Heart right ventricle (tissue), 16 donors: ENCODE measurements at places on chromosomes 16 and 17. TPM values are rescaled to one million over a fixed set of nuclear protein-coding genes. Genes with fewer than 3 reads are reported as not detected.
A peak's percentile ranks its signal among the peaks of the same experiment; 100 is the strongest.

DNA sequence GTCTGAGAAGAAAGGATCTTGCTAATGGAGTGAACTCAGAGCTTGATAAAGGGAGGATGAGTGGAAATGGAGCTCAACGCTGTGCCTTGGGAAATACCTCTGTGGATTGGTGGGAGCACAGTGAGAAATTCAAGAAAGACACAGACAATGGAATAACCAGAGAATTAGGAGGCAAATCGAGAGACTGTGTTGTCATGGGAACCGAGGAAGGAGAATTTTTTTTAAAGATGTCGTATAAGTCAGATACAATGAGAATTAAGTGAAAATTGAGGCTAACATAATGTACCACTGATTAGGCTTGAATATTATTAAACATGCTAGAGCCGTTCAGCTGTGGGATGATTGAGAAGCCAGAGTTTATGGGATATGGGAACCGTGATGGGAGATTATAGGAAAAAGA is 134.2 kb downstream of the PRKCA start:
- DNase-seq: no peak

DNA sequence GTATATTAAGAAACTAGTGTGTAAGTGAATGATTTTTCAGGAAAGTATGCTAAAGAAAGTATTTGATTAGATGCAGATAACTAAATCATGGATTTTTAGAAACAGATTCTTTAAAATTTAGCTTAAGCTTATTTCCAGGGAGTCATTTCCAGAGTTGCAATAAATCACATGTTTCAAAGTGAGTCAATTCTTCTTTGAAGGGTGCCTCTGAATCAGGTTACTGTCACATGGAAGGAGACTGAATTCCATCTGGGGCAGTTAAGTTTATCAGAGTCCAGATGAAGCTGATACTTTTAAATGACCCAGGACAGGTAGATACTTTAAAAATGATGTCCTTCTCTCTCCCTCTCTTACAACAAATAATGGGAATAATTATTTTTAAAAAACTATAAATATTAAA is 5.0 kb downstream of the MFSD11 start:
- DNase-seq: no peak

- no peak for DNase-seq
Observed at GRCh38 chr17:39054111-39054645, 87.0 kb upstream of the FBXO47 start.

DNA sequence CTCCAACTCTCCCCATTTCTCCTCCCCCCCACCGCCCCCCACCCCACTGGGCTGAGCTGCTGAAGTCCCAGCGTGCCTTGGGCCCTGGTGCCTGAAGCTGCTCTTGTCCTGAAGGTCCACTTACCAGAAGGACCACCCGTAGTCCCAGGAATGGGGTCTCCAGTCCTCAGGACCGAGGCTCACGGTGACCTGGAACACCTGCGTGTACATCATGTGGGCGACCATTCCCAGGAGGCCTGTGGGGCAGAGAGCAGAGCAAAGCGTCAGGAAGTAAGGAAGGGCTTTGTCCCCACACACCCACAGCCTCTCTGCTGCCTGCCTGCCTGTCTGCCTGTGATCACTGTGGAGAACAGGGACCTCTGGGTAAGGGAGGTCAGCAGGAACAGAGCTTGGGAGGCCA is 218.7 kb downstream of the GSG1L start:
- DNase-seq: no peak

DNA sequence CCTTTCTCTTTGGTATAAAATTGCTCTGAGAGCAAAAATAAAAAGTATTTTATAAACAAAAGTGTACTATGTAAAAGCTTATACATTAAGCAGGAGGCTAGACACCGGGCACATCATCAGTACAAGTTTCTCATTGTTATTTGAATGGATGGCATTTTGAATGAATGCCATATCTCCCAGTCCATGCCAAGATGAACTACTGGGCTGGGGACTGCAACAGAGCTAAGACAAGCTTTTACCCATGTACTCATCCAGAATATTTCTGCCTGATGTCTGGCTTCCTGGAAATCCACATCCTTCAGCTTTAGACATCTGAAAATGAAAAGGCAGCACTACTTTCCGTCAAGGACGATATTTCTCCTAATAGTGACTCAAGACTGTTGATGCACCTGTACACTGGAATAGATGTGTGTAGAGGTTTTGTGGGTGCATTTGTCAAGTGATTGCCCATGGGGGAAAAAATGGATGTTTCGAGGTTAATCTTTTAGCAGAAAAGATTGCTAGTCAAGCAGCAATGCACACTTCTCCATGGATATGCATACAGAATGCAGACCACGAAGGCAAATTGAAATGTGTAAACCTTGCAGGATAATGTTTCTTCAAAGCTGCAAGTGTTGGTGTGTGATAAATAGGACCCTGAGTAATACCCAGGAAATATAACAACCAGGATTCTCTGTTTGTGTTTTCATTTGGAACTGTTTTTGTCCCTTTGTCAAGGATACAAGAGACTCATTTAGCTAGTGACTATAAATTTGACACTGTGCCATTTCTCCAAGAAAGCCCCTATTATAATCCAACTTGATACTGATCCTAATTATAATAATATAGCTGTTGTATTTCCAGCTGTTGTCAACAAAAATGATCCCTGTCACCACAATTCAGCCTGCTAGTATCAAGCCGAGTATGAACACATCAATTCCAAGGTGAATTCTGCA is 173.8 kb downstream of the CDH8 start:
- no peak for DNase-seq

DNA sequence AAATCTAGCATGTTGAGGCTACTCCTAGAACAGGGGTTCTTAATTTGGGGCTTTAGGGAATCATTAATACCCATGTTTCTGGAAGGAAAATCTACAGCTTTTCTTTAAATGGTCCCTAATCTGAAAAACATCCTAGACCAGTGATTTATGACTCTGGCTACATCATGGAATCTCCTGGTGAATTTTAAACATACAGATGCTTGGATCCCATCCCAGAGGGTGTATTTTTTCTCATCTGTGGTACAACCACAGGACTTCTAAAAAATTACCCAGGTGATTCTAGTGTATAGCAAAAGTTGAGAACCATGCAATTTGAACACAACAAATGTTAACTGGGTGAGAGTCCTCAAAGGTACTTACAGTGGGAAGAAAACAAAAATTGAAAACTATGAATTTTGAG is 41.5 kb downstream of the KANSL1 start:
- no peak for DNase-seq

GRCh38 chr17:61325382-61326073 is 74.1 kb upstream of the TBX2 start:
- DNase-seq: no peak

- DNase-seq: no peak
Observed at GRCh38 chr16:88526008-88526905, 43.9 kb upstream of the ZC3H18 start.

GRCh38 chr16:75742424-75743047 is 16.2 kb upstream of the CPHXL start:
- no peak for DNase-seq

DNA sequence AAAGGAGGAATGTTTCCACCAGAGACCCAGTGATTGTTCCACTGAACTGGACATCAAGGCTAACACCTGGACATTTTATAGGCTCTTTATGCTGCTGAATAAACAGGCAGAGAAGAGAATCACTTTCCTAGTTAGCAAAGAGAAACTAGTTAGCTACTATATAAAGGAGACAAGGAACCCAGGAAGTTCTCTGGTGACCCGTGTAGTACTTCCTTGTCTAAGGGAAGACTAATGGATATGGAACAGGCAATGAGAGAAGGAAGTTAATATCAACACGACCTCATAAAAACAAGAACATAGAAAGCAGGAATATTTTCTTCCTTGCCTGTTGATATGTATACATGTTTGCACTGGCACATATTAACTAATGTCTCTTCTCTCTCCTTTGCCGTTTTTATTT is 30.8 kb upstream of the RPL38 start:
- DNase-seq: no peak

DNA sequence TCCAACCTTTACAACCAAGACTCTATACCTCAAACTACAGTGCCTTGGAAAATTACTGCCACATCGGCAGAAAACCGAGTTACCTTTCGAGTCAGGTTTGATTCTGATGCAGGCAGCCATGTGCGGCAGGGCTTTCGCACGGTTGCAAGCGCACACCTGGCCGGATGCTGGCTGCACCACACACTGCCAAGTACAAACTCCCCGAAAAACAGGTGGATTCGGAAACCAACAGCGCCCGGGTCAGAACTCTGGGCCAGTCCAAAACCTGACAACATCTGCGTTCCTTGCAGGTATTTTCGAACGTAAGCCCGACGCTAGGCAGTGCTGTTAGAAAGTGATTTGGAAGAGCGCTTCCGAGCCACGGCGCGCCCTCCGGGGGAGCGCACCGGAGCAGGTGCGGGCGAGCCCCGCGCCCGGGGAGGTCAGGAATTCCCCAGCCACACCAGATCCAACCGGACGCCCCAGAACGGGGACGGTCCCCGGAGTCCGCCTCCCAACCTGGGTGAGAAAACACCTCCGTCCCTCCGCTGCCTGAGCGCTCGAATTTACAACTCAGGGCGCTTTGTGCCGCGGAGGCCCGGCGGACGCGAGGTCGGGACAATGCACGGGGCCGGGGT is 1.2 kb downstream of the USP7 start:
- DNase-seq: peak; percentile 18

DNA sequence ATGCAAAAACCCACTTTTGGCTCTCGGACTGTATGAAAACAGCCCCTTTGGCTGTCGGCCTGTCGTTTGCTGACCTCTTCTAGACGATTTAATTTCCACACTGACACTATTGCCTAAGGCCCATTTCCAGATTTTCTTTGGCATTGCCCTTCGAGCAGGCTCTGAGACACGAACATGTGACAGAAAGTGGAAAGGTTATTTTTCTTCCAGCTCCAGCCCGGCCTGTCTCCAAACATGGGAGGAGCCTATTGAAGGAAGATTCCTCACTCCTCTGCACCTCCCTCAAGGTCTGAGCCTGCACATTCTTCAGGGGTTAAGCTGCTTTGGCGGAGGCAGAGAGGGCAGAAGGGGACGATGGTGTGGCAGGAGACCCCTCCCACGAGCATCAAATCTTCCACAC is 85.9 kb upstream of the FOXF1 start:
- no peak for DNase-seq

- no peak for DNase-seq
Observed at GRCh38 chr17:3639981-3640596, 3.5 kb downstream of the CTNS start.

DNA sequence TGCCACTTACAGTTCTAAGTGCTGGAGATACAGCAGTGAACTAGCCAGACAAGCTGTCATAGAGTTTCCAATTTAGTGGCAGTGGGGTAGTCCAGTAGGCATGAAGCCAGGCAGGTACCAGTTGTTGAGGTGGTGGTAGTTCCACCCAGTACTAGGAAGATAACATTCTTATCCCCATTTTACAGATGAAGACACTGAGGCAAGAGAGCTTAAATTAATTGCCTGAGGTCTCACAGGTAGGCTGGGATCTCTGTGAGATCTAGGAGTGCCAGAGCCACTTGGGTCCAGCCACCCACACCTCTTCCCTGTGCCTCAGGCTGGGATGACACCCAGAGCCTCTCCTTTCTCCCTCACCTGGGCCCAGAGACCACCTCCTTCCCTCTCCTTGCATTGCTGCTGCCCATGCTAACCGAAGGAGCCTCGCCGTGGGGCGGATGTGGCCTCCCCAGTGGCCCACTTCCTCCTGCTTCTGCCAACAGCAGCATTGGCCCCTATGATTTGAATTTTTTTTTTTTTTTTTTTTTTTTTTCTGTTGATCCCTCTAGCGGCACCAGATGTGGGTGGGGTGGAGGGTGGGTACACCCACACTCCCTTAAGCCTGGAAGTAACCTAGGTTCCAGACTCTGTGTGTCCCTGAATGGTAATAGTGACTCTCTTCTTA is 114.0 kb downstream of the PRKCB start:
- no peak for DNase-seq

- no peak for DNase-seq
Observed at GRCh38 chr17:16512011-16512410, 20.0 kb upstream of the LRRC75A start.

- no peak for DNase-seq
Observed at GRCh38 chr16:88943131-88943664, 33.8 kb downstream of the CBFA2T3 start.

GRCh38 chr17:75839942-75840798 is 4.0 kb downstream of the UNC13D start:
- DNase-seq: no peak

- DNase-seq: no peak
Observed at GRCh38 chr17:50739098-50739497, 19.7 kb downstream of the LUC7L3 start.

DNA sequence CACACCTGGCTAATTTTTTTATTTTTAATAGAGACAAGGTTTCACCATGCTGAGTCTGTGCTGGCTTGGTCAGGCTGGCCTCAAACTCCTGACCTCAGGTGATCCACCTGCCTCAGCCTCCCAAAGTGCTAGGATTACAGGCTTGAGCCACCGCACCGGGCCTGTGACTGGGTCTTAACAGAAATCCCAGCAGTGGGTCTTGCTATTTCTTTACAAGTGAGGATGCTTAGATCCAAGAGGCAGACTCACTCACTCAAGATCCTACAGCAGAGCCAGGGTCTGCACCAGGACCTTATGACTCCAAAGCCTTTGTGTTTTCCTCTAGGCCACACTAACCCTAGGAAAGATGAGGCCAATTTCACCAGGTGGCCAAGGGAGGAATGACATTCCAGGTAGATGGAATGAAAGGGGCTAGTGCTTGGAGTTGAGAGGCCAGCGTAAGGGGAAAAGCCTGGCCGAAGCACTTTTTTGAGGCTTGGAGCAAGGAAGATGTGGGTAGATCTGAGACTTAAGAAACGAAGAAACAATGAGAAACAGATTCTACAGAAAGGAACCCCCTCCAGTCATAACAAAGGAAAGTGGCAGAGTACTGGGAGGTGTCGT is 5.7 kb upstream of the STAT5A start:
- no peak for DNase-seq

DNA sequence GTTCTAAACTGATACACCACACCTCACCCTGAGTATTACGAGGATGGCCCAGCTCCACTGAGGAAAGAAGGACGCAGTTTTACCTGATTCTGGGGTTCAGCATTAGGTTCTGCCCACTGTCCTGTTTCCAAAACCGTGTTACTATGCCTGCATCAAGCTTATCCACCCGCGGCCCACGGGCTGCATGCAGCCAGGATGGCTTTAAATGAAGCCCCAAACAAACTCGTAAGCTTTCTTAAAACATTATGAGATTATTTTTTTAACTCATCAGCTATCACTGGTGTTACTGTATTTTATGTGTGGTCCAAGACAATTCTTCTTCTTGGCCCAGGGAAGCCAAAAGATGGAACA is 4.0 kb upstream of the CD300LG start:
- DNase-seq: no peak

CCNF gene
- total RNA-seq: 0.62 TPM

COL1A1 gene
- 68.6 TPM for total RNA-seq

TP53TG3B gene
- not detected for total RNA-seq

OSGIN1 gene
- total RNA-seq: 4.5 TPM

PRR15L gene
- not detected for total RNA-seq

BCAR1 gene
- total RNA-seq: 57.9 TPM

ZC3H18 gene
- total RNA-seq: 22.7 TPM

MYO15B gene
- 37.2 TPM for total RNA-seq

OR1F1 gene
- total RNA-seq: not detected

TBX4 gene
- total RNA-seq: not detected

KRTAP4-3 gene
- total RNA-seq: not detected

FBXO31 gene
- 94.1 TPM for total RNA-seq

SOX8 gene
- total RNA-seq: 1.5 TPM

SCARF1 gene
- 13.4 TPM for total RNA-seq

PDE6G gene
- not detected for total RNA-seq
